ENCODE measurements at places on chromosomes 1 and 21.
A peak's percentile ranks its signal among the peaks of the same experiment; 100 is the strongest.

- H3K27ac ChIP-seq = no peak overlapping the region
- H3K27me3 ChIP-seq = no peaks in the 10 kb centered on the region
- H3K4me1 ChIP-seq = no peaks in the 10 kb centered on the region
- DNase-seq = no peak
- H3K36me3 ChIP-seq = peaks cover 20% of the 10 kb centered on the region
- no peak overlapping the region for H3K4me3 ChIP-seq
Observed at GRCh38 chr21:42836767-42837301, 42.5 kb downstream of the WDR4 start.

- no peak overlapping the region for H3K27ac ChIP-seq
- no peaks in the 10 kb centered on the region for H3K36me3 ChIP-seq
- no peak overlapping the region for H3K4me3 ChIP-seq
- H3K4me1 ChIP-seq = no peaks in the 10 kb centered on the region
- H3K27me3 ChIP-seq = peaks cover 41% of the 10 kb centered on the region
Observed at GRCh38 chr1:24896176-24896575, 33.9 kb downstream of the RUNX3 start.

DNA sequence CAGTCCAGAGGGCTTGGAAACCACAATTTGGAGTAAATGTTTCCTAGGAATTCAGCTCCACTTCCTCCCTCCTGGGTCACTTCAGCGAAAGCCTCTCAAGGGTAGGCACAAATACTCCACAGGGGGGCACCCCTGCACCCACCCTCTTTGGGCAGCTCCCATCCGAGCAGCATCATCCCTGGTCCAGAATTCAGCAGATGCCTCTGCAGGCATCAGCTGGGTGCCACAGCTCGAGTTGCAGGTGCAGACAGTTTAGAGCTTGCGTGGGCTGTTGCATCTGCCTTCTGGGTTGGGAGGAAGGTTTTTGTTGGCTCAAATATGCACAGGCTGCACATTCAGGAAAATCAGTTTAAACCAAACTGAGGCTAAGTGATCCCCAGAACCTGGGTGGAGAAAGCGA, 25.0 kb downstream of the KANK4 start:
- no peak overlapping the region for H3K27ac ChIP-seq
- no peak for DNase-seq
- no peak overlapping the region for H3K4me3 ChIP-seq
- H3K27me3 ChIP-seq = no peaks in the 10 kb centered on the region

- H3K4me3 ChIP-seq = no peak overlapping the region
- peak; percentile 65 for DNase-seq
- H3K27me3 ChIP-seq = no peaks in the 10 kb centered on the region
- no peaks in the 10 kb centered on the region for H3K36me3 ChIP-seq
- H3K4me1 ChIP-seq = peaks cover 20% of the 10 kb centered on the region
Observed at GRCh38 chr21:34915364-34915841, 133.7 kb downstream of the RUNX1 start.

GRCh38 chr1:155776414-155776813, 80.6 kb downstream of the GON4L start:
- DNase-seq = no peak
- peaks cover 36% of the 10 kb centered on the region for H3K36me3 ChIP-seq
- H3K4me3 ChIP-seq = no peak overlapping the region
- no peaks in the 10 kb centered on the region for H3K27me3 ChIP-seq
- H3K4me1 ChIP-seq = no peaks in the 10 kb centered on the region
- no peak overlapping the region for H3K27ac ChIP-seq

- no peak overlapping the region for H3K27ac ChIP-seq
- no peaks in the 10 kb centered on the region for H3K36me3 ChIP-seq
- DNase-seq = peak; percentile 83
- no peak overlapping the region for H3K4me3 ChIP-seq
- no peaks in the 10 kb centered on the region for H3K27me3 ChIP-seq
- peaks cover 18% of the 10 kb centered on the region for H3K4me1 ChIP-seq
Observed at GRCh38 chr1:184483101-184483683, 96.4 kb downstream of the C1orf21 start.

DNA sequence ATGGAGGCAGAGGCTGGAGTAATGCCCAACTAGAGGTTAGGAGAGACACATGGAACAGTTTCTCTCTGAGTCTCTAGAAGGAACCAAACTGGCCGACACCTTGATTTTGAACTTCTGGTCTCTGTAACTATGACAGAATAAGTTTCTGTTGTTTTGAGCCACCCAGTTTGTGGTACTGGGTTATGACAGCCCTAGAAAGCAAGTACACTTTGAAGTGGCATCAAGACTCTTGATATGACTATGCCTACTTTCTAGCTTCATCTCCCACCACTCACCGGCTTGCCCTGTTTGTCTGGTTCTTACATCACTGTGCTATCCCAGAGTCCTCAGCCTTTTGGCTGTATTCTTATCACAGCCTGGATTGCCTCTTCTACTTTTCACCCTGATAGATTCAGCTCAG, 230.3 kb upstream of the USP24 start:
- no peak for DNase-seq
- H3K27me3 ChIP-seq = no peaks in the 10 kb centered on the region
- H3K4me3 ChIP-seq = no peak overlapping the region
- peak overlapping the region; percentile 91 for H3K27ac ChIP-seq
- H3K4me1 ChIP-seq = peaks cover 22% of the 10 kb centered on the region

DNA sequence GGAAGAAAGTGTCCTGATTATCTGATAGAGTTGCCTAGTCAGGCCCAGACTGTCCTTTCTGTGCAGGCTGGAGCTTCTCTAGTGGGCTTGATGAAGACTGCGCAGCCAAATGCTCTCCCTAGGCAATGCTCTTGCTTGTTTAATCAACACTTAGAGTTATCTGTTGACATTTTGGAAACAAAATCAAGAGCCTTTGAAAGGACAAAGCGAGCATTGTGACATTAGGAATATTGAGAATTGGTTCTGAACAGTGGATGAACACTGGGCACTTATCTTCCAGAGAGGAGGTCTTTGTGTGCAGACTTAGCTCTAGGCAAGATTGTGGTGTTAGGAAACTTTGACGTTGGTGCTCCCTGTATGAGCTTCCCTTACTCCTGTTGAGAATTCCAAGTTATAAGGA, 94.5 kb downstream of the DNTTIP2 start:
- no peaks in the 10 kb centered on the region for H3K36me3 ChIP-seq
- no peaks in the 10 kb centered on the region for H3K27me3 ChIP-seq
- no peak overlapping the region for H3K4me3 ChIP-seq

- no peak overlapping the region for H3K27ac ChIP-seq
- no peak overlapping the region for H3K4me3 ChIP-seq
- H3K36me3 ChIP-seq = no peaks in the 10 kb centered on the region
- peaks cover 28% of the 10 kb centered on the region for H3K27me3 ChIP-seq
Observed at GRCh38 chr1:208272713-208273112, 28.5 kb upstream of the PLXNA2 start.

DNA sequence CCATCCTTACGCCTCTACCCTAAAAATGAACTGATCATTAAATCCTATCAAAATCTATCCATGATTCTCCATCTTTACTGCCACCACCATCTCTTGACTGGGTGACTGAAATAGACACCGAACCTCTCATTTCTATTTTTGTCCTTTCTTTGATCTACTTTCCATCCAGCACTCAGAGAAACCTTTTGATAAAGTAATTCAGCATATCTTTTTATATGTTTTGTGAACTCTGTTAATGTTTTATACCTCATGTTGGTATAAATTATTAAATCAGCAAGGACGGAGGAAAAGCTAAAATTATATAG, 13.0 kb downstream of the PCNX2 start:
- no peaks in the 10 kb centered on the region for H3K27me3 ChIP-seq
- H3K4me3 ChIP-seq = no peak overlapping the region
- no peak for DNase-seq

GRCh38 chr1:229183588-229183987, 87.3 kb upstream of the RAB4A start:
- H3K27me3 ChIP-seq = no peaks in the 10 kb centered on the region
- no peak overlapping the region for H3K27ac ChIP-seq
- no peaks in the 10 kb centered on the region for H3K36me3 ChIP-seq

GRCh38 chr1:13514821-13515220, 1.0 kb upstream of the LRRC38 start:
- no peaks in the 10 kb centered on the region for H3K36me3 ChIP-seq
- no peak overlapping the region for H3K27ac ChIP-seq
- no peaks in the 10 kb centered on the region for H3K27me3 ChIP-seq
- no peak for DNase-seq
- H3K4me3 ChIP-seq = no peak overlapping the region

GRCh38 chr1:9823693-9823942, 147 bp downstream of the CLSTN1 start:
- H3K27ac ChIP-seq = no peak overlapping the region
- 0 out of 2 replicates have a peak, but pooled peaks cover 2% of the 10 kb centered on the region for H3K4me1 ChIP-seq
- no peaks in the 10 kb centered on the region for H3K36me3 ChIP-seq
- peak overlapping the region; percentile 94 for H3K4me3 ChIP-seq

- peak; percentile 33 for DNase-seq
- peaks cover 3% of the 10 kb centered on the region for H3K27me3 ChIP-seq
- peak overlapping the region; percentile 84 for H3K4me3 ChIP-seq
- peaks cover 19% of the 10 kb centered on the region for H3K4me1 ChIP-seq
- peaks cover 8% of the 10 kb centered on the region for H3K36me3 ChIP-seq
Observed at GRCh38 chr1:228141226-228142044, 1.4 kb downstream of the GUK1 start.

- no peak overlapping the region for H3K27ac ChIP-seq
- H3K4me1 ChIP-seq = 0 out of 2 replicates have a peak, but pooled peaks cover 1% of the 10 kb centered on the region
- no peak for DNase-seq
- no peaks in the 10 kb centered on the region for H3K27me3 ChIP-seq
- H3K4me3 ChIP-seq = no peak overlapping the region
Observed at GRCh38 chr1:147567594-147568381, 26.5 kb downstream of the BCL9 start.

- H3K27ac ChIP-seq = no peak overlapping the region
- H3K36me3 ChIP-seq = no peaks in the 10 kb centered on the region
- peaks cover 28% of the 10 kb centered on the region for H3K27me3 ChIP-seq
- peak; percentile 85 for DNase-seq
- H3K4me3 ChIP-seq = no peak overlapping the region
Observed at GRCh38 chr1:22976461-22977243, 4.0 kb upstream of the LACTBL1 start.

- peak overlapping the region; percentile 59 for H3K27ac ChIP-seq
- H3K4me1 ChIP-seq = peaks cover 11% of the 10 kb centered on the region
Observed at GRCh38 chr1:8525216-8525557, 207.3 kb downstream of the SLC45A1 start.

Measured in IMR-90 (cell line).